ENCODE measurements at places on chromosomes 6 and 20. TPM values are rescaled to one million over a fixed set of nuclear protein-coding genes. Genes with fewer than 3 reads are reported as not detected.

The STMND1 gene
- polyA plus RNA-seq: not detected

The CCN6 gene
- 0.17 TPM for polyA plus RNA-seq

The HS3ST5 gene
- polyA plus RNA-seq: 4.1 TPM

The KIAA0408 gene
- 2.0 TPM for polyA plus RNA-seq

The LINC00237 gene
- not detected for polyA plus RNA-seq

The RIPPLY2 gene
- 1.2 TPM for polyA plus RNA-seq

The CTCFL gene
- polyA plus RNA-seq: 0.09 TPM

The TNXB gene
- 1.7 TPM for polyA plus RNA-seq

The EFCAB8 gene
- polyA plus RNA-seq: not detected

The TDRD6 gene
- 0.10 TPM for polyA plus RNA-seq

The ADGB gene
- not detected for polyA plus RNA-seq

The RAET1E gene
- polyA plus RNA-seq: not detected

The SLC17A1 gene
- not detected for polyA plus RNA-seq

The C6orf58 gene
- not detected for polyA plus RNA-seq

The FOXP4 gene
- polyA plus RNA-seq: 42.5 TPM

The IMPG1 gene
- polyA plus RNA-seq: not detected

The SGK2 gene
- polyA plus RNA-seq: not detected

The CST7 gene
- polyA plus RNA-seq: 0.20 TPM

The ZSCAN23 gene
- 4.9 TPM for polyA plus RNA-seq

The APOM gene
- 3.5 TPM for polyA plus RNA-seq

The RUNX2 gene
- polyA plus RNA-seq: 1.6 TPM

The ANGPT4 gene
- polyA plus RNA-seq: 0.15 TPM

The BMP7 gene
- polyA plus RNA-seq: 178 TPM

The HRH3 gene
- polyA plus RNA-seq: not detected

The LHFPL5 gene
- polyA plus RNA-seq: not detected

The TSBP1 gene
- not detected for polyA plus RNA-seq

The SKIC2 gene
- polyA plus RNA-seq: 68.5 TPM

The B3GALT4 gene
- 15.8 TPM for polyA plus RNA-seq

The TNNC2 gene
- polyA plus RNA-seq: 96.3 TPM

The DNMT3B gene
- 14.8 TPM for polyA plus RNA-seq

The TINAG gene
- polyA plus RNA-seq: not detected

The SRMS gene
- polyA plus RNA-seq: not detected

The PKIG gene
- polyA plus RNA-seq: 90.4 TPM

The MEI4 gene
- 0.15 TPM for polyA plus RNA-seq

The CLPSL2 gene
- not detected for polyA plus RNA-seq

The MAP7 gene
- polyA plus RNA-seq: 4.1 TPM

The FAM210B gene
- 101 TPM for polyA plus RNA-seq

The FGD2 gene
- 0.29 TPM for polyA plus RNA-seq

The SLC32A1 gene
- polyA plus RNA-seq: not detected

The CFB gene
- not detected for polyA plus RNA-seq

The CD109 gene
- 1.5 TPM for polyA plus RNA-seq

The RAD21L1 gene
- polyA plus RNA-seq: 1.2 TPM

The GSTA3 gene
- not detected for polyA plus RNA-seq

The PRDM13 gene
- polyA plus RNA-seq: not detected

The RIPOR2 gene
- 4.4 TPM for polyA plus RNA-seq

The SH3BGRL2 gene
- 21.7 TPM for polyA plus RNA-seq

The C4A gene
- 2.5 TPM for polyA plus RNA-seq

The KHDC1L gene
- polyA plus RNA-seq: not detected

The ENPP1 gene
- polyA plus RNA-seq: 1.2 TPM

The PSMB9 gene
- 11.0 TPM for polyA plus RNA-seq

The NCR2 gene
- polyA plus RNA-seq: not detected

The RSPO4 gene
- polyA plus RNA-seq: 8.4 TPM

All from cardiac muscle cell (in vitro differentiated cells and primary cell).